Lung (tissue), 17 donors: ENCODE measurements at places on chromosomes 11 and 22. TPM values are rescaled to one million over a fixed set of nuclear protein-coding genes. Genes with fewer than 3 reads are reported as not detected.

Gene MYO7A
- 8.3 TPM for total RNA-seq

Gene YPEL1
- total RNA-seq: 15.1 TPM

Gene GPR83
- 0.06 TPM for total RNA-seq

Gene TMA7B
- 0.31 TPM for total RNA-seq

Gene MS4A3
- total RNA-seq: 6.6 TPM

Gene TRIM49B
- total RNA-seq: not detected

Gene CBLIF
- not detected for total RNA-seq

Gene HPX
- 2.3 TPM for total RNA-seq

Gene NCAM1
- 36.5 TPM for total RNA-seq

Gene OR4D5
- total RNA-seq: not detected

Gene WBP2NL
- total RNA-seq: 1.8 TPM

Gene APOL3
- total RNA-seq: 46.6 TPM

Gene TRIM51
- total RNA-seq: not detected

Gene KCTD14
- total RNA-seq: 21.3 TPM

Gene CDPF1
- total RNA-seq: 17.2 TPM

Gene PTPRCAP
- total RNA-seq: 8.8 TPM

Gene GLB1L2
- 13.6 TPM for total RNA-seq

Gene IL18BP
- total RNA-seq: 8.6 TPM

Gene OR51B4
- total RNA-seq: 1.9 TPM

Gene OR51E2
- not detected for total RNA-seq

Gene DGCR6
- 5.9 TPM for total RNA-seq

Gene GGT5
- 9.8 TPM for total RNA-seq

Gene TP53AIP1
- total RNA-seq: 0.61 TPM

Gene TSGA10IP
- 0.34 TPM for total RNA-seq

Gene PATE2
- not detected for total RNA-seq

Gene QSER1
- total RNA-seq: 17.4 TPM

Gene TPBGL
- 0.11 TPM for total RNA-seq

Gene FAM83F
- total RNA-seq: 3.0 TPM

Gene UBQLN3
- total RNA-seq: 0.28 TPM

Gene C11orf65
- total RNA-seq: 3.3 TPM

Gene ARCN1
- total RNA-seq: 123 TPM

Gene KCTD21
- total RNA-seq: 10.8 TPM

Gene PAMR1
- 15.2 TPM for total RNA-seq

Gene NTM
- total RNA-seq: 30.9 TPM

Gene GLB1L3
- total RNA-seq: not detected

Gene GGTLC3
- 2.1 TPM for total RNA-seq

Gene ART5
- total RNA-seq: 1.0 TPM

Gene MPZL2
- 143 TPM for total RNA-seq

Gene GPHA2
- total RNA-seq: not detected

Gene PANX3
- total RNA-seq: not detected

Gene MTFP1
- 1.8 TPM for total RNA-seq

Gene SYT9
- not detected for total RNA-seq

Gene HORMAD2
- 0.46 TPM for total RNA-seq

Gene OR5L2
- not detected for total RNA-seq

Gene OR8D4
- not detected for total RNA-seq

Gene ZC3H12C
- total RNA-seq: 14.2 TPM

Gene CDC42EP1
- 23.9 TPM for total RNA-seq

Gene ACR
- 1.1 TPM for total RNA-seq

Gene KCNQ1OT1
- total RNA-seq: 14.5 TPM

Gene FOLR1
- total RNA-seq: 120 TPM

Gene TMEM109
- total RNA-seq: 94.3 TPM

Gene SLC22A6
- not detected for total RNA-seq

Gene IGLL5
- total RNA-seq: 5.4 TPM

Gene SESN3
- total RNA-seq: 73.3 TPM

Gene SEPTIN3
- total RNA-seq: 0.51 TPM
